ENCODE measurements at places on chromosomes 1 and 21. TPM values are rescaled to one million over a fixed set of nuclear protein-coding genes. Genes with fewer than 3 reads are reported as not detected.
A peak's percentile ranks its signal among the peaks of the same experiment; 100 is the strongest.

GRCh38 chr1:182217071-182217470 lies 155.6 kb upstream of the ZNF648 start:
- DNase-seq: no peak

Gene AGMAT
- total RNA-seq: 16.2 TPM

Gene TGFBR3
- total RNA-seq: 3.3 TPM

Gene MAD2L2
- 88.3 TPM for total RNA-seq

- DNase-seq: no peak
Measured at GRCh38 chr1:54610048-54610447, 13.3 kb downstream of the FAM151A start.

DNA sequence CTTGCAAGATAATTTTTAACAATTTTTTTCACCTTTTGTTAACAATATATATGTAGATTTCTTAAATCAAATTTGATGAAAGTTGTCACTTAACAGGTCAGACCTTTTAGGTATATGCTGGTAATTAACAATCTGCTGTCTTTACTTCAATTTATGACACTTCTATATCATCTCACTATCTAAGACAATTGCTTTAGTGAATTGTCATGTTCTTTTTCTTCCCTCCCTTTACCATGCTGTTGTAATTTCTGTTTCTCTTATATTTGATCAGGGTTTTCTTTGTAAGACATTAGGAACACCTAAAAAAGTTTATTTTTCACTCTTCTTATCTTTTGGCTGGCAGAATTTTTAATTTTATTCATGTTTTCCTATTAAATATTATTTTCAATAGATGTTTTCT lies 2.0 kb downstream of the IFI16 start:
- DNase-seq: no peak

Gene PLA2G2C
- 0.95 TPM for total RNA-seq

Gene FH
- total RNA-seq: 95.4 TPM

DNA sequence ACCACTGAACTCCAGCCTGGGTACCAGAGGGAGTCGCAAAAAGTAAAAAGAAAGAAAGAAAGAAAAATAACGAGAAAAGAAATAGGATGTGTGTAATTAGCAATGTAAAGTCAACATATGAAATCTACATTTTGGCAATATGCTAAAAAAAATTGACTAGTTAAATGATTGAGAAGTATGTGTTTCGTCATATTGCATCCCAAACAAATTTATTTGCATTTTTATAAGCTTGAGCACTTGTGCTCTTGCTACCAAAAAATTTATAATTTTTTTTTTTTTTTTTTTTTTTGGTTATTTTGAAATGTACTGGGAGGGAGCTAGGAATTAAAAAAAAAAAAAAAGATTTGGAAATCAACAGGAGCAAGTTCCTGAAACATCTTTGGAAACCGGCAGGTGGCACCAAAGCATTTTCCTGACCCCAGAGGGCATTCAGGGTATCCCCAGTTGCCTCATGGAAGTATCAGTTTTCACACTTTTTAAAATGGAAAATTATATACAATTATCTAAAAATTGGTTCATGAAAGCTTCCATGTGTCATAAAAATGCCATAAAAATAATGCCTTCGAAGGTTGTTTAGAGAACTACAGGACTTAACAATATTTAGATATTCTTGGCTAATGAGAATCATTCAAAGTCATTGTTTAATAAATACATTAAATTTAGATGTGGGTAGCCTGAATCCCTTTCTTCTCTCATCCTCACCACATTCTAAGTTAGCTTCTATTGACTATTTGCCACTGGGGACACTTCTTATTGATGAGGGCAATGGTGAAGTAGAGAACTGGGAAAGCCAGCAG lies 4.8 kb upstream of the HEATR1 start:
- DNase-seq: peak; percentile 54

Gene OR14K1
- not detected for total RNA-seq

DNA sequence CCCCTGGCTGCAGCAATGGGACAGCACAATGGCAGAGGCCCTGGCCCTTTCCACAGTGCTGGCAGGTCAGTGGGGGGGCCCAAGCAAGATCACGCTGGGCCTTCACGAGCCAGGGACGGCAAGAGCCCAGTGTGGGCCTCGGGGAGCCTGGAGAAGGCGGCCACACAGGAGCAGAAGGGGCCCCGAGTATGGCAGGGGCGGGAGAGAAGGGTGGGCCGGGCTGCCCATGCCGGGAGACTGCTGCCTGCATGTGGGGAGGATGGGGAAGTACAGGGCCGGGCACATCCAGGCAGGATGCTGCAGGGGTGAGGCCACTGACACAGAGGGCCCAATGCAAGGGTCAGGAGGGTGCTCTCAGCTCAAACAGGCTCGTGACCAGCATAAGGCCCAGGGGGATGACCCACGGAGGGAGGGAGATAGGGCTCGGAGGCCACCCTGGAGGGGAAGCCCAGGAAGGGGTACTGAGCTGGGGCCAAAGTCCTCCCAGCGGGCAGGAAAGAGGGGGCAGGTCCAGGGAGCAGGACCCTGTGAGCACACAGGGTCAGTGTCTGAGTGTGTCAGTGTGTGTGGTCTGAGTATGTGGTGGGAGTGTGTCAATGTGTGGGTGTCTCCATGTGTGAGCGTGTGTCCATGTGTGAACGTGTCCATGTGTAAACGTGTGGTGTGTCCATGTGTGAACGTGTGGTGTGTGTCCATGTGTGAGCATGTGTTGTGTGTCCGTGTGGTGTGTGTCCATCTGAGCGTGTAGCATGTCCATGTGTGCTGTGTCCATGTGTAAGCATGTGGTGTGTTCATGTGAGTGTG lies 13.1 kb downstream of the SLC19A1 start:
- DNase-seq: no peak

DNA sequence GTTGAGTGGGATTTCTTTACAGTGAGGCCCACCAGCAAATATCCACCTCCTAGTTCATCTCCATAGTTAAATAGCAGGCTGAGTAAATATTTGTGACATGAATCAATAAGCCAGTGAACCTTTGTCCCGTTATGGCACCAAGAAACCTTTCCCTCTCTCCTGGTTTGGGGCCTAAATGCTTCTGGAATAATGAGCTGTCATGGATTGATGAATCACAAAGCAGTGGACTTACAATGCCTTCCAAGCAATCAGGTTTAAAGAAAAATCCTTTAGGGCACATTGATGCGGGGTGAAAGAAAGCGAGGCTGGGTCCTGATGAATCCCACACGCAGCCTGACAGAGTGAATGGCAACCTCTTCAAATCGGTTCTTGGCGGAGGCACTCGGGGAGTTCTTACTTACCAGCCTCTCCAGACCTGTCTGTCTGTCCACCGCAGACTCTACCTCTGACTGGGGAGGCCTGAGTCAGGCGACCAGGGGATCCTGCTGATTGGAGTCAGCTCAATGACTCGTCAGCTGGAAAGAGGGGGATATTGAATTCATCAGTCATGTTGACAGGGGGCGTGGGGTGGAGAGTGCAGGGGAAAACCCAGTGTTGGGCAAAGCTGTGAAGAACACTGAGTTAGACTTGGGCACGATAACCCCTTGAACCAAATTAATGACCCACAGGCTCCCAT lies 247.3 kb downstream of the PLPP3 start:
- no peak for DNase-seq

- DNase-seq: peak; percentile 73
Measured at GRCh38 chr1:117674521-117675400, 68.9 kb downstream of the TENT5C start.

Gene SLC9C2
- total RNA-seq: not detected

DNA sequence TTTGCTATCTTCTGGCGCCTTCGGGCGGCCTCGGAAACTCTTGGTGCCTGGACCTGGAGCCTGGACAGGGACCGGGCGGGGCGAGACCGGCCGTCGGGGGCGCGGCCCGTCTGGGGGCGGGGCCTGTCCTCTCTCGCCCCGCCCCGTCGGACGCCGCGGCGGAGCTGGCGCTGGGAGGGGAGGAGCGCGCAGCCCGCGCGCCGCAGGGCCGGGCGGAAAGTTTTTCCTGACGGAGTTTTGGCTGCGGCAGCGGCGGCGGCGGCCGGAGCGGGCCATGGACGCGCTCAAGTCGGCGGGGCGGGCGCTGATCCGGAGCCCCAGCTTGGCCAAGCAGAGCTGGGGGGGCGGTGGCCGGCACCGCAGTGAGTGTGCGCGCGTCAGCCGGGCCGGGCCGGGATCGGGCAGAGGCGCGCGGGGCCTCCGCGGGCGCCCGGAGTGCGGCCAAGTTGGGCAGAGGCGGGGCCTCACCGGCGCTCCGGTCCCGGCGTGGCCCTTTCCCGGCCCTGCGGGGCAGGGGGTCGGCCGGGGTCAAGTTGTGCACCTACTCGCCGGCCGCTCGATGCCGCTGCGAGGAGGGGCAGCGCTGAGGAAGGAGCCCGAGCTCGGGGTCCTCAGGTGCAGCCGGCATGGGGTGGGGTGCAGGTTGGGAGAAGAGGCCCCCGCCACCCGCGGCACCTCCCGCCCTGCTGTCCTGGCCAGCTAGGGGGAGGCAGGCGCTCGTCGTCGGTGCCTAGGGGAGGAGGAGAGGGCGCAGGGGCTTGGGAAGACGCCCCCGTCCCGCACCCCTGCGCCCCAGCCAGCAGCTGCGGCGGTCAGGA lies at the start of gene LDLRAP1:
LDLRAP1 (plus strand) TSS at position 182 of the 818 bp plus-strand sequence; CDS start at position 275, 93 bp downstream.
- peak; percentile 66 for DNase-seq

Gene S100B
- total RNA-seq: not detected

Gene OR11L1
- total RNA-seq: not detected

GRCh38 chr1:205983925-205984725 lies 19.1 kb downstream of the RAB7B start:
- DNase-seq: peak; percentile 63

DNA sequence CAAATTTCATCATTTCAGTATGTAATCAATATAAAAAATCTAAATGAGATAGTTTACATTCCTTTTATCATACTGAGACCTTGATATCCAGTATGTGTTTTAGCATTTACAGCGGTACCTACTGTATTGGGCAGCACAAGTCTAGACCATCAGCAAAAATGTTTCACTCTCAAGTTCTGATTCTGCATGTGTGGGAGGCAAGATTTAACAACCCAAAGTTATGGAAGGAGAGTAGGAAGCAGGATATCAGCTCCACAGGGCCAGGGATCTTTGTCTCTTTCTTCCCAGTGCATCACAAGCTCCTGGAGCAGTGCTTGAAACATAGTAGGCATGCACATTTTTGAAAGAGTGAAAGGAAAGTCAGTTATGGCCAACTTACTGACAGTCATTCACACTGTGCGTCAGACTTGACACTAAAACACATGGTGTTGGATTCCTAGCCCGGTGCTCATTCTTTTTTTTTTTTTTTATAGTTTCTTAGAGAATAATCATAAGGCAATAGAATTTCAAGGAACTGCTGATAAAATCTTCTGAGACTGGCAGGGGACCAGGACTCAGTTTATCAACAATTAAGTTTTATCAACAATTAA lies 6.1 kb downstream of the TENT5C start:
- no peak for DNase-seq

DNA sequence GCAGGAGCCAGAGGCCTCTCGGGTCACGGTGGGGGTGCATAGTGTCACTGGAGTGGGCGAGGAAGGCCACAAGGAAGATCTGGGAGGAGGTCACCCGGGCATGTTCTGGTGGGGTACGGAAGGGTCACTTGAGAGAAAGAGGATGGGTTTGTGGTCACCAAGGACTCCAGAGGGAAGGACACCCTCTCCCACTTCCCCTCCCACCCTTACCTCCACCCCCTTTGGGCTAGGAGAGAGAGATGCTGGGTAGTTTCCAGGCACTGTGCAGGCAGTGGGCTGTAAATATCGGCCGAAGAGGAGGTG lies 703 bp downstream of the AMIGO1 start:
- DNase-seq: no peak

Gene LRRC8B
- 20.4 TPM for total RNA-seq

Gene RLF
- total RNA-seq: 12.9 TPM

GRCh38 chr1:62435231-62436038 lies 1.4 kb upstream of the USP1 start:
- no peak for DNase-seq

Gene SLC44A5
- 0.37 TPM for total RNA-seq

All from activated naive CD4-positive, alpha-beta T cell treated with anti-CD3 and anti-CD28 coated beads for 36 hours (primary cell).